Osteocyte (in vitro differentiated cells): ENCODE measurements at places on chromosomes 2 and 18. TPM values are rescaled to one million over a fixed set of nuclear protein-coding genes. Genes with fewer than 3 reads are reported as not detected.

GRCh38 chr2:54586062-54586461 lies 129.9 kb downstream of the SPTBN1 start:
- DNase-seq: no peak
- no peaks in the 10 kb centered on the region for H3K27me3 ChIP-seq
- peaks cover 52% of the 10 kb centered on the region for H3K4me1 ChIP-seq
- no peak overlapping the region for H3K27ac ChIP-seq
- H3K4me3 ChIP-seq: no peak overlapping the region

DNA sequence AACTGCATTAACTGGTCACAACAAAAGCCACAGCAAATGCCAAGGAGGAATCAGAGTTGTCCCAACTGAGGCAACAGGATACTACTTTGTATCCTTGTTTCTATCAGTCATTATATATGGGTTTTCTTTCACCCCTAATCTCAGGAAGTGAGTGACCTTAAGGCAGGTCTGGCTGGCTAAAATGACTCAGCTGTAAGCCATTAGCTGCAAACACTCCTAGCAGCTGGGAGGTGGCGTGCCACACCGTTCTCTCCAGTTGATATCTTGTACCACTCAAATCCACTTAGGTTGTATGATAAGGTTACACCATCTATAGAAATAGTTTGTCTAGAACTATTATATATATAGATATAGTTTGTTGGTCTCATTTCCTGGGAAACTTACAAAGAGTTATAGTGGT lies 171.1 kb upstream of the MC4R start:
- no peak for DNase-seq
- H3K27ac ChIP-seq: no peak overlapping the region
- peaks cover 1% of the 10 kb centered on the region for H3K27me3 ChIP-seq
- H3K4me1 ChIP-seq: peaks cover 3% of the 10 kb centered on the region
- no peaks in the 10 kb centered on the region for H3K36me3 ChIP-seq
- H3K4me3 ChIP-seq: no peak overlapping the region

DNA sequence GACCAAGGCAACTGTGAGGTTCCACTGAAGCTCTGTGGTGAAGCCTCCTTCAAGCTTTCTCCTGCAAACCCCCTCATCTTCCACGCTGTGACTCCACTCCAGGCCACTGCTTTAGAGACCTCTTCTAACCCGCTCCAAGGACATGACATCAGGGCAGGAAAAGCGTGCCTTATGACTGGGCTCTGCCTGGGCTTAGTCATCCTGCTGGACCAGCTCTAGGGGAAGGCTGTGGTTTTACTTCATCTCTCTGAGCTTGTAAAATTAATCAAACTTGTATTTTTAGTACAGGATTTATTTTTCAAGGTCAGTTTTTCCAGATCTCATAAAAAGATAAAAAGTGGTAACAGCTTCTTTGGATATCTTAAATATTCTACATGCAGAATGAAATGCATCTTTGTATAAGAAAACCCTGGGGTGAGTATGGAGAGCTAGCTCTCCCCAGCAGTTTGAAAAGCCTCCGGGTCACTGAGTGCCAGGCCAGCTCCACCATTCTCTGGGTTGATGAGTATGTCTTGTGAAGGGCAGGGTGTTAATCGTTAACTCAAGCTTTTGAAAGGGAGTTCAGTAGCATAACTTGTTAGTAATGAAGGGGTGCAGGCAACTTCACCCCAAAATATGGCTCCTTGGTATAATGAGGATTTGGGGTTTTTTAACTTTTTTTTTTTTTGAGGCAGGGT lies 33.1 kb upstream of the YPEL5 start:
- H3K27ac ChIP-seq: peak overlapping the region; percentile 1
- peaks cover 24% of the 10 kb centered on the region for H3K4me1 ChIP-seq
- no peak overlapping the region for H3K4me3 ChIP-seq
- no peak for DNase-seq

GRCh38 chr2:64727013-64727767 lies 73.5 kb upstream of the SERTAD2 start:
- H3K36me3 ChIP-seq: no peaks in the 10 kb centered on the region
- no peak for DNase-seq
- H3K4me3 ChIP-seq: no peak overlapping the region
- H3K27me3 ChIP-seq: no peaks in the 10 kb centered on the region
- peaks cover 38% of the 10 kb centered on the region for H3K4me1 ChIP-seq
- no peak overlapping the region for H3K27ac ChIP-seq

DNA sequence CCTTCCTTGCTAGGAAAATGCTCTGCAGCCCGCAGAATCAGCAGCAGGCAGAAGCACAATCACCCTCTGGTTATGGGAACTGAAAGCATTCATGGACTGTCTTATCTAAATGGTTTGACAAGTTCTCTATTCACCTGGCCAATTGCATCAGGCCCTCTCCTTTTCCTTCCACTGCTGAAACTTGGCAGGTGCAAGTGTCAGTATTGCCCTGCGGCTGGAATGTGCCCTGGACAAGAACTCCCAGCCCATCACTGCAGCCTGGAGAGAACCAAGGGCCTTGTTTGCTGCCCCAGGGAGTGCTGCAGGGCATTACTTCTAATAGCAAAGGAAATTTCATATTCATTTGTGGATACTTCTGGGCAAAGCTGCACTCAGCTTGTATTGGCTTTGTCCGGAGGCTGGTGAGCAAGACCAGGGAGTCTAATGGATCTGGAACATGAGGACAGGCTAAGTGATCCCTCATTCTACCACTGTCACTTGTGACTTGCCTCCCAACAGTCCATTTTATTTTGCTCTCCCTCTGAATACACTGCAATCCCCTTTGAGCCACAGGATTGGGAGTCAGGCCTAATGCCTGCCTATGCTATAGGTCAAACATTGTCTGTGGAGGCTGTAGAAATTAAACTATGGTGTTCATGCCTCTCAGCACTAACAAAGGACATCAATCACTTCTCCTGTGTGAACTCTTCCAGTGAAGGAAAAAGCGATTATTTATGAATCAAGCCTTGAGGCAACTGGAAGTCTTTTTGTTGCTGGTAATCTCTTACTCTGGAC lies 116.9 kb downstream of the LYPD6B start:
- H3K36me3 ChIP-seq: no peaks in the 10 kb centered on the region
- H3K4me1 ChIP-seq: peaks cover 3% of the 10 kb centered on the region
- H3K27me3 ChIP-seq: no peaks in the 10 kb centered on the region
- DNase-seq: no peak
- no peak overlapping the region for H3K27ac ChIP-seq

GRCh38 chr18:55706898-55707297 lies 118.9 kb upstream of the TCF4 start:
- H3K36me3 ChIP-seq: peaks cover 6% of the 10 kb centered on the region
- H3K4me3 ChIP-seq: no peak overlapping the region
- H3K27me3 ChIP-seq: no peaks in the 10 kb centered on the region
- peak overlapping the region; percentile 49 for H3K27ac ChIP-seq

DNA sequence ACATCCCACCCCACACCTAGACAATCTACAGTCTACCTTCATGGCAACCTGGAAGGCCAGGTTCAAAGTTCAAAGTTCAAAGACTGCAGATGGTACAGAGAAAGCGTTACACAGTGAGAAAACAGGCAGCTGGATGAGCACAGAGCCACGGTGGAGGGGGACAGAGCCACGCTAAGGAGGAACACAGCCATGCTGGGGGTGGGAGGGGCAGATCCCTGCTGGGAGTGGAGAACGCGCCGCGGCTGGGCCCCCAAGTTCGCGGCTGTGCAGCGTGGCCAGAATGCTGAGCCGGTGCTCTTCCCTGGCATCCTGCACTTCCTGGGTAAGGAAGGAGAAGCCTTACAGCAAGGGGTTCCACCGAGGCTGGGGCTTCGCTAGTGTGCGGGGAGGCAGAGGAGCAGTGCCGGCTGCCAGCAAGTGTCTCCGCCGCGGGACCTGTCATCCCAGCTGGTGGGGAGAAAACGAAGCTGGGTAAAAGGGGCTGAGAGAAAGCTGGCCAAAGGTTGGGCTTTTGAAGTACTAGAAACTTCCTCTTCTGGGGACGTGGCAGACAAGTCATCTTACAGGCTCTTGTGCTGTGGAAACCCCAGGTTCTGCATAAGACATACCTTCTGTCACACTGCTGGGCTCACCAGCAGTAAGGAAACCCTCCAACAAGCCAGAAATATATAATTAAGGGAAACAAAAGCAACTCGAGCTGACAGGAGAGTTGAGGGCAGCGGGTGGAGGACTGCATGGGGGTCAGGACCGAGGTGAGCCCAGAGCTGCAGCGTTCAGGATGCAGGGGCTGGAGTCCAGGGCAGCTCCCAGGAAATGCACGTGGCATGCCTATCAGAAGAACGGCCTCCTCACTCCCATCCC lies 115.5 kb downstream of the HDAC4 start:
- H3K36me3 ChIP-seq: no peaks in the 10 kb centered on the region
- no peak for DNase-seq
- H3K27ac ChIP-seq: no peak overlapping the region
- H3K4me1 ChIP-seq: peaks cover 38% of the 10 kb centered on the region
- H3K4me3 ChIP-seq: no peak overlapping the region
- H3K27me3 ChIP-seq: no peaks in the 10 kb centered on the region

- H3K27me3 ChIP-seq: no peaks in the 10 kb centered on the region
- H3K27ac ChIP-seq: no peak overlapping the region
- DNase-seq: no peak
- H3K4me1 ChIP-seq: no peaks in the 10 kb centered on the region
- H3K36me3 ChIP-seq: no peaks in the 10 kb centered on the region
- H3K4me3 ChIP-seq: no peak overlapping the region
Measured at GRCh38 chr18:42830936-42831335, 284.5 kb downstream of the RIT2 start.

GRCh38 chr2:124602759-124603158 lies 577.7 kb downstream of the CNTNAP5 start:
- no peaks in the 10 kb centered on the region for H3K36me3 ChIP-seq
- no peaks in the 10 kb centered on the region for H3K27me3 ChIP-seq
- H3K4me1 ChIP-seq: no peaks in the 10 kb centered on the region
- H3K27ac ChIP-seq: no peak overlapping the region

DNA sequence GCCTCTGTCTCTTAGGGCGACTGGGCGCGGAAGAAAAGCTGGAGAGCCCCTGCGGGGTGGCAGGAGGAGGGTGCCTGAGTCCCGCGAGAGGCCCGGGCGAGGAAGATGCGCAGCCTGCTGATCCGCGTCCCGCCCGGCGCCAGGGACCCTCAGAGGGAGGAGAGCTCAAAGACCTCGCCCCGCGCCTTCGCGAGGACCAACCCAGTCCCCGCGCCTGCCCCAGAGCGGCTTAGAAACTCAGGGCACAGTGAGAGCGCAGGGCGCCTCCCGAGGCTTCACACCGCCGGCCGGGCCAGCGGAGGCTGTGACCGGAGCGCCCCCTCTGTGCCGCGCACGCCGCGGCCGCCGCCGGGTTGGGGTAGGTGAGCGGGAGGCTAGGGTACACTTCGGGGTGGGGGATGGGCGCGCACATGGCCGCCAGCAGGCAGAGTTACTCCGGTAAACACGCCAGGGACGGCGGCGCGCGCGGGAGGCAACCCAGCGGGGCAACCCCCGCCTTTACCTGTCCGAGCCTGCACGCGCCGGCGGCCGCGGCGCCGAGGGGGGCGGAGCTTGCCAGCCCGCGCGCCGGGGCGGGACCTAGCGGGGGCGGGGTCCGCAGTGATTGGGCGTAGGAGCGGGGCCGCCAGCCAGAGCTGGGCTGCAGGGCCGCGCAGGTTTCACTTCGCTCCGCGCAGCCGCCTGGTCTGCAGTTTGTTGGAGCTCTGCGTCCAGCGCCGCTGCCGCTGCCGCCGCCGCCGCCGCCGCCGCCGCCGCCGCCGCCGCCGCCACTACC lies at the start of gene BCL2L11:
TSS of gene BCL2L11 (plus strand) at position 662 of the 775 bp plus-strand sequence. CDS start 2,832 bp downstream, outside the sequence.
- peaks cover 20% of the 10 kb centered on the region for H3K36me3 ChIP-seq
- H3K27ac ChIP-seq: peak within 1 kb of the TSS; percentile 84
- peak within 1 kb of the TSS; percentile 92 for H3K4me3 ChIP-seq
- H3K27me3 ChIP-seq: peaks cover 15% of the 10 kb centered on the region

GRCh38 chr2:216591480-216591879 lies 41.7 kb upstream of the IGFBP2 start:
- peaks cover 33% of the 10 kb centered on the region for H3K4me1 ChIP-seq
- no peak overlapping the region for H3K27ac ChIP-seq
- no peaks in the 10 kb centered on the region for H3K36me3 ChIP-seq
- H3K27me3 ChIP-seq: no peaks in the 10 kb centered on the region

DNA sequence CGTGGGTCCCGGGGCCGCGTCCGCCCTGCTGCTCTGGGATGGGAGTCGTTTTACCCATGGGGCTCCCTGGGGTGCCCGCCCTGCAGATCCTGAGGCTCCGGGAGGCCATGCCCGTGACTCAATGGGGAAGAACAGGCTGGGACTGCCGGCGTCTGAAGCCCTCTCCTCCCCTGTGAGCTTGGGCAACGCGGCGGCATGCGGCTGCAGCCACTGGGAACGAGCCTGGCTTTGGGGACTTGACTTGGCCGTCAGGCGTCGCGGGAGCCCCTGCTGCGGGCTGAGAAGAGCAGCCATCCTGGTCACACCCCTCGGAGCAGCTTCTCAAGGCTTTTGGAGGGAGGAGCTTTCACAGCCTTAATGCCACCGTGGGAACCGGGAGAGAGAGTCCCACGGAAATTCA lies 126.9 kb upstream of the CTDP1 start:
- no peak overlapping the region for H3K4me3 ChIP-seq
- peaks cover 11% of the 10 kb centered on the region for H3K27me3 ChIP-seq
- no peaks in the 10 kb centered on the region for H3K36me3 ChIP-seq
- DNase-seq: peak; percentile 78
- H3K27ac ChIP-seq: no peak overlapping the region
- no peaks in the 10 kb centered on the region for H3K4me1 ChIP-seq

DNA sequence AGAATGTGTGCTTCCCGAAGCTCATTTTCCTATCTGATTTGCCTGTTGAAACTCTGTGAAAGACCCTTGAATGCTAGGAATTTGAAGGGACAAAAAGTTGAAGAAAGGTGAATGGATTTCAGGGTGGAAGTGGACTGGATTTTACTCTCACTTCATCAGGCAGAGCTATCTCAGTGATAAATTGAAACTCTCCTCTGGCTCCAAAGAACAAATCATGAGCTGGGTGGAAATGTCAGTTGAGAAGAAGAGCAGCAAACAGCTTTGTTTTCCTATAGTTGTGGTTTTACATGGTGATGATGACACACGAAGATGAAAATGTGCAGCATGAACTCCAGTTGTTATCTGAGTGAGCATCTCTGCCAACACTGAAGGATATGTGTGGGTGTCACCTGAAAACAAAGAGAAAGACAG lies 34.4 kb downstream of the CD28 start:
- DNase-seq: no peak
- H3K27ac ChIP-seq: no peak overlapping the region
- no peaks in the 10 kb centered on the region for H3K36me3 ChIP-seq
- H3K4me3 ChIP-seq: no peak overlapping the region
- H3K4me1 ChIP-seq: peaks cover 22% of the 10 kb centered on the region

DNA sequence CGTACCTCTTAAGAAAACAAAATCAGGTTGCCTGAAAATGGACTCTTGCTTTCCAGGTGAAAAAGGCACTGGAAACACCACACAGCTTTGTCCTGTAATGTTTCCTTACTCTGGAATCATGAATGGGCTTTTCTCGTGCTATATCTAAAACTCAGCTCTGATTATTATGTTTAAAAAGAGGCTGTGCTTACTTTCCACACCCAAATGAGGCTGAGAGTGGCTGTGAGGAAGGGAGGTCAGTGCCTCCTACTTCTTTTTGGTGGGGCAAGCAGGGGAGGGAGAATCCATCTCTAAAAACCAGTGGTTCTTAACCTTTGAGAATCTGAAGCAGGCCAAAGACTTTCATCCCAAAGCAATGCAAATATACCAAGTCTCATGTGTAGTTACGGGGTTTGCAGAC lies 148.6 kb downstream of the FAM210A start:
- no peaks in the 10 kb centered on the region for H3K4me1 ChIP-seq
- H3K4me3 ChIP-seq: no peak overlapping the region
- peak; percentile 15 for DNase-seq
- no peak overlapping the region for H3K27ac ChIP-seq
- peaks cover 5% of the 10 kb centered on the region for H3K27me3 ChIP-seq

- no peaks in the 10 kb centered on the region for H3K36me3 ChIP-seq
- no peak overlapping the region for H3K27ac ChIP-seq
- H3K27me3 ChIP-seq: no peaks in the 10 kb centered on the region
- H3K4me1 ChIP-seq: no peaks in the 10 kb centered on the region
- no peak overlapping the region for H3K4me3 ChIP-seq
Measured at GRCh38 chr2:10765914-10766313, 44.5 kb downstream of the ATP6V1C2 start.

SELENOI gene
- 13.3 and 16.1 TPM in 2 replicates for total RNA-seq

CRIM1 gene
- 167 and 194 TPM in 2 replicates for total RNA-seq

OR6B3 gene
- total RNA-seq: not detected in 2 replicates

DIPK1C gene
- total RNA-seq: not detected in 2 replicates
